HTR-8/SVneo (cell line): ENCODE measurements at places on chromosomes 5 and 9.

DNA sequence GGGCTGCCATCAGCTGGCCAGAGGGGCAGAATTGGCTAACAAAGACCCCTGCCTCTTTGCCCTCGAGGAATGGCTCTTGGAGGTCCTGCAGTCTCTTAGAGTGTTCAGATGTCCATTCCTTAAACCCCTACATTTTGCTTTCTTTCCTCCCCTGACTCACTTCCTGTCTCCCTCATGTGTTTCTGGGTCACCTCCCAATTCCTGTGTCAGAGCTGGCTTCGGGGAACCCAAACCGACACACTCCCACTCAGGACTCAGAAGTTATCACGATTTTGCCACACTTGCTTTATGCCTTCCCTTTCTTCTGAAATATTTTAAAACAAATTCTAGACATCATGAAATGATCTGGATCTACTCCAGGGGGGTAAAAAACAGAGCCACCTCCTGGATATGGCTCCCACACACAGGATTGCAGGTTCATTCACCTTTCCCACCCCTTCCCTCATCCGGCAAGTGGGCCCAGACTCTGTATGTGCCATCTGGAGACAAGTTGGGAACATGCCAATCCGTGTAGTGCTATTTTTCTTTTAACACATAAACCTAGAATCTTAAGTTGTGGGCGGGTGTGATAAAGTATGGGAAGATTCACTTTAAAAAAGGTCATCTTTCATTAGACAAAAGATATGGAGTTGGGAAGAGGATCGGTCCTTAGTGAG lies 145.7 kb downstream of the NXNL2 start:
- DNase-seq: no peak

- DNase-seq: no peak
These were observed 16.4 kb upstream of the FST start for GRCh38 chr5:53463909-53464621.

DNA sequence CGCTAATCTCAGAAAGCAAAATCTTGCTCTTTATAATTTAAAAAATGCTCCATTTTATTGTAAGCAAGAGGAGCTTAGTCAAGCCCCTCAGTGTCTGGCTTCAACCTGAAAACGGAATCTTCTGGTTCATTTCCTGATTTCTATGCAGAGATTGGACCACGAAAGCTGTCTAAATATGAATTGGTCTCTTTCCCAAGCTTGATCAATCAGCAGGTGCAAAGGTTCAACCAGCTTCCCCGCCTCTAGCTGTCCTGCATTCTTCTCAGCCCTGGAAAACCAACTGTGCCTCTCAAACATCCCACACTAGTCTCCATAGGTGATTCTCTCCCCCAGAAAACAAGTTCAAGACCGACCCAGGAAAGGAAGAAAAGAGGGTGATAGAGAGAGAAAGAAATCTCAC lies 34.5 kb downstream of the FNBP1 start:
- no peak for DNase-seq

DNA sequence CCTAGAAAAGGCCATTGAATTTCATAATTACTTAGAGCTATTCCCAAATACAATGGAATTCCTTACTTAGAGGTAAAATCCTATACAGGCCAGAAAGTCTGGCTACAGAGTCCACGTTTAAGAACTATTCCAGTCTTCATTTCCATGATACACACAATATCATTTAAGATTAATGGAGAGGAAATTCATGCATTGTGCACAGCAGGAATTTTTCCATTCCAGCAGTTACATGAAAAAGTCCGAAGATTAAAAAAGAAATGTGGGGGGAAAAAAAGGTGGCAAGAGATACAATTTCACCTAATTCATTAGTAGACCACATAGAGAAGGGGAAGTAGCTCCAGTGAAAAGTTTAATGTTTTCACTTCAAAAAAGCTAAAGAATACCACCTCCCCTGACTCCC lies 63.1 kb downstream of the CHD1 start:
- DNase-seq: no peak
